Anterior cingulate cortex (tissue), 58 donors: ENCODE measurements at places on chromosomes 4 and X.
A peak's percentile ranks its signal among the peaks of the same experiment; 100 is the strongest.

DNA sequence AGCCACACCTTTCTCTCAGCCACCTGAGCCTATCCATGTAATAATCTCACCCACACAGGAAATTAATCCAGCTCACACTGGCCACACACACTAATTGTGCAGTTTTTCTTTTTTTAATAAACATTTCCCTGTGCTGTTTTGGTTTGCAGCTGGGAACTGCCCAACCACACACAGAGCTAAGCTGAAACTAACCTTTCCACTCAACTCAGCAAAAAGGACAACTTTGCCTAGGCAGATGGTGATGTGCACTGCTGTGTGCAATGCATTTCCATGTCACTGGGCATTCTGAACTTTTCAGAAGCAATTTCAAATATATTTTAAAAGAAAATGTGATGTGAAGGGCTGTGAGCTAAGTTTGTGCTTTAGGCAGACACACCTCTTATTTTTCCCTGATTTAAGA is 70.0 kb upstream of the TLL1 start:
- DNase-seq = no peak

GRCh38 chrX:113954297-113954696 is 629.6 kb upstream of the HTR2C start:
- DNase-seq = no peak

GRCh38 chr4:110753466-110753865 is 130.6 kb upstream of the PITX2 start:
- DNase-seq = no peak

DNA sequence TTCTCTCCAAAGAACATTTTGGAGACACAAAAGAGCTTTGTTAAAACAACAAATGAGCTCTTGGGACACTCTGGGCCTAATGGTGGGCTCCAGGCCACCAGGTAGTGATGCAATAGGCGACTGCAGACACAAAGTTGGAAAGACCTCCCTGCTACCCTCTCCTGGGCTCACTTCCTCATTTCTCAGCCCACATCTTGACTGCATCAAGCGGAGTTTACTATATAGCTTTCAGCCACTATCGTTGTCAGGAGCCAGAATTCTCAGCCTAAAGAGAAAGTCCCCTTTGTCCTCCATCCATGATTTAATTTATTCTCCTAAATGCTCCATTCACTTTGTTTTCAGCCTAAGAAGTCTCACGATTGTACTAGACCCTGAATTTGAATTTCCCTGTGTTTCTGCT is 114.9 kb downstream of the EFHC2 start:
- DNase-seq = no peak

DNA sequence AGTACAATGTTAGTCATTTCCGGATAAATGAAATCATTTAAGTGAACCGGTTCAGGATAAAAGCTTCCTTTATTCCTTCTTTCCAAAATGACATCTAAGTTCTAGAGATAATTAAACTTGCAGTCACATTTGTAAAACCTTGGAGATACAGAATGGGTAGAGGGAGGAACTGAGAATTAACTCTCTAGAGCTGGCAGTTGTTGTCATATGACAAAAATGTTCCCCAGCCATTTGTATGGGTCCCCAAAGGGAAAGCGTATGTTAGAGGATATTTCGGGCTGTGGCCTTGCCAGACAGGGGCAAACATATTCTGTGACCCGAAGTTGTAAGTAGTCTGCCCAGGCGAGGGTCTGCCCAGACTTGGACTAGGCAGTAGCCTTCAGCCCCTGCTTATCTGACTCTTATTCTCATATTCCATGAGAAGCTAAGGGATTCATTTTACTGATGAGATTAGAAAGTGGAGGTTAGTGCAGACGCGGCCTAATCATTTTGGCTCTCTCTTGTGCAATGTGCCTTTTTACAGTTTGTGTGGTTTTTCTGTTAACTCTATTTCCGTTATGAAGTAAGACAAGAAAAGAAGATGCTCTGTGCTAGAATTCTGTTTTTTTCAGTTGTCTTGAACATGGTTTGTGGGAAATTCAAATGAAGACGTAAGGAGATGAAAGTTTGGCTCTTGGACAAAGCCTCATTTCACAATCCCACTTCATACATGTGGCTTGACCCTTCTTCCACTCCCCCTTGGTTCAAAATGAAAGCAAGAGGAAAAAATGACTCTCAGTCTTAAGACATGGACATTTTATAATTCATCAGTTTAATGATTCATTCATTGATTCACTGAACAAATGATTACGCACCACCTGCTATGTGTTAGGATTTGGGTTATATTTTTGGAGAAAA is 2394.2 kb upstream of the AGA start:
- no peak for DNase-seq

- DNase-seq = no peak
Observed at GRCh38 chr4:158155656-158156356, 17.0 kb downstream of the GASK1B start.

DNA sequence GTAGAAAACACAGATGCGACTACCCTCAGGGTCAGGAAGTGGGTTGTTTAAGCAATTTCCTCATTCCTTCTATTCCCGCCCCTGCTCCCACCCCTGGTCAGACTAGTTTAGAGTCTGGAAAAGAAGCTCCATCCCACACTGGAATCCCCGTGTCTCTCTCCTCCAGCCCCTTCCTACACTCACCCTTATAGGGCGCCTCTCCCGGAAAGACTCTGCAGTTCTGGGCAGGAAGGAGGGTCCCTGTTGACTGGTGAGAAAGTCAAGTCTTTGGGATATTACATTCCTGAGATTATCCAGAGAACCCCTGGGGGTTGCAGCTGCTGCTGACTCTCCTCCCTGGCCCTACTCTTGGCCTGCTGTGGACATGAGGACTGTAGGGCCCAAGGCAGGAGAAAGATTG is 11.9 kb downstream of the STARD8 start:
- DNase-seq = no peak

DNA sequence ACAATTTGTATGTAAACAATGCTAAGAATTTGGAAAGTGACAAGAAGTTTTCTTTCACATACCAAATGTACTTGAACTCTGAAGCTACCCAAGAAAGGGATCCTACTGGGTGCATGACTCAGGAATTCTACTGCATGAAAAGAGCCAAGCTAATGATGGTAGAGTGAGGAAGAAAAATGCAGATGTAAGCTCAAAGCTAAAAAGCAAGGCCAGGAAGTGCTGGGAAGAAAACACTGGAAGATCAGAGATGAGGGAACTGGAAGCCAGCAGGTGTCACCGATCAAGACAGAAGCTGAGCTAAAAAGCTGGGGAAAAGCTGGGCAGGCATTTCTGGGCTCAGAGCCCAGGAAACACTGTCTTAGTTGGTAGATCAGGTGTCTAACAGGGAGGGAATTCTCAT is 449.1 kb downstream of the NKX6-1 start:
- no peak for DNase-seq

GRCh38 chr4:11876104-11876503 is 447.4 kb upstream of the HS3ST1 start:
- no peak for DNase-seq

GRCh38 chrX:154373340-154374306 is 811 bp downstream of the FLNA start:
- peak; percentile 50 for DNase-seq

- DNase-seq = no peak
Observed at GRCh38 chr4:7173841-7174449, 18.4 kb upstream of the SORCS2 start.

- no peak for DNase-seq
Observed at GRCh38 chr4:74654230-74654681, 140.1 kb downstream of the BTC start.

DNA sequence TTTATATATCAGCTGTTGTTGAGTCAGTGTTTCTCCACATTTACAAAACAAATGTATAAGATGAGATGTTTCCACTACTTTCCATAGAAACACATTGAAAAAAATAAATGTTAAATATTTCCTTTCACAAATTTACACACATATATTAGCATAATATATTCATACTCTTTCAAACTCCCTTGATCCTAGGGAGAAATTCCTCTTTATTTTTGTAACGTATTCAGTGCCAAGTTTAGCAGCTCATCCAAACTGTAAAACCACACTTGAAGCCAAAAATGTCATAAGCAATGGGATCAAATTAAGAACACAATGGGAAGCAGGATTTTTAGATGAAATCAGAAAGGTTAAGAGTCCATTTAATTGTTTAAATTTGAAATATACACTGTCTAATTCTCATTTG is 381.1 kb upstream of the MAD2L1 start:
- DNase-seq = no peak
